ENCODE measurements at places on chromosomes 5 and 9. TPM values are rescaled to one million over a fixed set of nuclear protein-coding genes. Genes with fewer than 3 reads are reported as not detected.

The SAXO1 gene
- polyA plus RNA-seq, result 0.22 TPM

DNA sequence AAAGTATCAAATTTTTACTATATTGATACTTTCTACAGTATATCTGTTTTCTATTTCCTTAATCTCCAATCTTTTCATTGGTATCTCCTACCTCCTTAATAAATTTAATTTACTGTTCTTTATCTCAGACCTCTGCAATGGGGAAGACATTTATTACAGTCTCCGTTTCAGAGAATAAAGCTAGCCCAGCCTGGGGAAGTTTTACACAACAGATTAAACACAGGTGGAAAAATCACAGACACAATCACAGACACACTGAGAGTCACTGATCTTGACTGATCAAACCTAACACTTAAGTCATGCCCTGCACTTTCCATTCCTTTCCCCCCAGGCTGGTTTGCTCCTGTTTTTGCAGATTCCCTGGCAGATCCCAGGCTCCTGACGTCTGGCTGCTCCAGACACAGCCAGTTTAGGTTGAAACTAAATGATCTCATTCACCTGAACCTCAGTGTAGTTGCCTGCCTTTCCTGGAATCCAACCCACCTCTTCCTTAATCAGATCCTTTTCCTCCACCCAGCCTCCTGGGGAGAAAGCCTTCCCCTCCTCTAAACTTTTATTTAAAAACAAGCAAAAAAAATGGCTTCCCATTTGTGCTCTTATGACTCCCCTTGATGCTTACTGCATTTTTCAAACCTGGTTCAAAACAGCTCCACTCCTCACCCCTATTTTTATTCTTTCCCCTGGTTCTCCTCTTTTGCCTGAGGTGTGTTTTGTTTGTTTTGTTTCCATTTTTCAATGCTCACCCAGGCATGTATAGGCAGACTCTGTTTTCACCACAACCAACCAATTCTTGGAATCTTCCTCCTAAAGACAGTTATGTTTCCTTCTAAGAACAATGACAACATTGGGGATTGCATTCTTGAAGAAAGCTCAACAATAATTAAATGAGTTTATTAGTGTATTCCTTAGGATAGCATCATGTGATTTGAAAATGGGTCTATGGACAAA, 29.5 kb upstream of the OSMR start:
- DNase-seq, result no peak

DNA sequence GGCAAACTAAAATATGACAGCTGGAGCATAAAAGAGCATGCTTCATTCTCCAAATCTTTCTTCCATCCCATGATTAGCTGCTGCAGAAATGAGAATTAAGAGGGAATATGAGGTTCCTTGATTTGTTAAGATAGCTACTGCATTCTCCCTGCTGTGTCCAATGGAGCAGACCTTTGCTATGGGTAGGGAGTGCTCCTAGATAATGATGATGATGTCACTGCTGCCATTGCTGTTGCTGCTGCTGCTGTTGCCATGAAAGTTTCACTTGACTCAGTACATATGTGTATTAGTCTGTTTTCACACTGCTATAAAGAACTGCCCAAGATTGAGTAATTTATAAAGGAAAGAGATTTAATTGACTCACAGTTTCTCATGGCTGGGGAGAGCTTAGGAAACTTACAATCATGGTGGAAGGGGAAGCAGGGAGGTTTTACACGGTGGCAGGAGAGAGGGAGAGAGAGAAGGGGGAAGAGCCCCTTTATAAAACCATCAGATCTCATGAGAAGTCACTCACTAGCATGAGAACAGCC, 128.9 kb downstream of the INSYN2B start:
- DNase-seq, result no peak

The NLN gene
- polyA plus RNA-seq, result 48.8 TPM

DNA sequence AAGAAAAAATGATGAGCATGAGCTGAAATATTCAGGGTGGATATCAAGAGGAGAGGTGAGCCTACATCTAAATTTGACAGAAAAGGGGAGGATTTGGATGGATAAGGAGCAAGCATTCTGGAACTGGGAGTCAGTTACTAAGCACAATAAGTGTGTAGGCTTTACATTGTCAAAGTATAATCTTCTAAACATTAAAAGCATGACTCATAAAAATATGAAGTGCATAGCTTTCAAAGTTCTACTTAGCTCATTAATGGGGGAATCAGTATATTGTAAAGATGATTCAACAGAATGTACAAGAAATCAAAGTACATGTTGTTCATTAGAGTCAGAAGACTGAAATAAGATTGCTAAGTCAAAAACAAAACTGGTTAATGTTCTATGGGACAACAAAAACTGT, 248.0 kb upstream of the GAS1 start:
- no peak for DNase-seq

DNA sequence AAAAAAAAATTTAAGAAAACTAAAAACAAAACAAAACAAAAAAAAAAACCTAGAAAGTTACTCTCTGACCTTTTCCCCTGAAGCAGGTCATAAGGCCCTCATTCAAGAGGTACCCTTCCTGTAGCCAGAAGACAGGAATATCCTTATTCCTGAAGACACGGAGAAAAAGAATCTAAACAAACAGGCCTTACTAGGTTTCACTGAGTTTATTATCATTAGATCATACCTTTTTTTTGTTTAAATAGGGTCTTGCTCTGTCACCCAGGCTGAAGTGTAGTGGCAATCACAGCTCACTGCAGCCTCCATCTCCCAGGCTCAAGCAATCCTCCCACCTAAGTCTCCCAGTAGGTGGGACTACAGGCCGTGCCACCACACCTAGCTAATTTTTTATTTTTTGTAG, 11.7 kb upstream of the CDKN2AIPNL start:
- no peak for DNase-seq

The PCDHGC5 gene
- 0.22 TPM for polyA plus RNA-seq
